ENCODE measurements at places on chromosomes 6 and 20.

- DNase-seq = no peak
Measured at GRCh38 chr20:49104365-49104648, 58.2 kb downstream of the CSE1L start.

GRCh38 chr6:139639507-139639906 lies 265.1 kb upstream of the CITED2 start:
- DNase-seq = no peak

- no peak for DNase-seq
Measured at GRCh38 chr20:3068986-3069900, 2.2 kb upstream of the OXT start.

DNA sequence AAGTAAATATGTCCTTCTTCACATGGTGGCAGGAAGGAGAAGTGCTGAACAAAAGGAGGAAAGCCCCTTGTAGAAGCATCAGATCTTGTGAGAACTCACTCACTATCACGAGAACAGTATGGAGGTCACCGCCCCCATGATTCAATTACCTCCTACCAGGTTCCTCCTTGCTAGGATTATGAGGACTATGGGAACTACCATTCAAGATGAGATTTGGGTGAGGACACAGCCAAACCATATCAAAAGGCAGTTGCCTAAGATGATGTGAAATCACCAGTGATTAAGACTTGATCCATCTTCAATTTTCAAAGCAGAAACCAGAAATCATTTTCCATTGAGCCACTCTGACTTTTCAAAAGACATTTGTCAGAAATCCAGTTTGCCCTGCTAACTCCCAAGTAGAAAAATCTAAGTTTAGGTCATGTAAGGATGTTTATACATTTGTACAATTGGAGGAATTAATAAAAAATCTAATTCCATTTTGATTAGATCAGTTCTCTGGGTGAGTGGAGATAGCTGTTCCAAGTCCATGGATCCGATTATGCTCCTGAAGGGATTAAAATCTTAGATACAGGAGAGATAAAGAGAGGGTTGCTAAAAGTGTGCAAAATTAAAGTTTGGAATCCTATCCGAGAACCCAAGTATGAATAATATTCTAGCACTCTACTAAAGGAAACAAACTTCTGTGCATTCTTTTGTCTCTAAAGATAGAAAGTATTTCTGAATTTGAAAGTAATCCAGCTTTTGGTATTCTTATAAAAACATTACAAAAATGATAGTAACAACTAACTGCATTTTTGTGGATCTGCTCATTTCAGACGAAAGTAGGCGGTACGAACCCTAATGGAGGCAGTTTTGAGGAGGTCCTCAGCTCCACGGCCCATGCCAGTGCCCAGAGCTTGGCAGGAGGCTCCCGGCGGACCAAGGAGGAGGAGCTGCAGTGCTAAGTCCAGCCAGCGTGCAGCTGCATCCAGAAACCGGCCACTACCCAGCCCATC lies 39.5 kb downstream of the HDDC2 start:
- DNase-seq = no peak

GRCh38 chr6:72133324-72133723 lies 247.0 kb downstream of the RIMS1 start:
- no peak for DNase-seq

Measured in activated effector memory CD4-positive, alpha-beta T cell treated with Interleukin-2 at 50 U/mL for 16 hours (primary cell).